ENCODE measurements at places on chromosomes 1 and 21. TPM values are rescaled to one million over a fixed set of nuclear protein-coding genes. Genes with fewer than 3 reads are reported as not detected.

RO60 gene
- polyA plus RNA-seq = 7.2 TPM

PTGS2 gene
- 0.22 TPM for polyA plus RNA-seq

SYTL1 gene
- 9.5 TPM for polyA plus RNA-seq

DNAJC28 gene
- polyA plus RNA-seq = 2.5 TPM

OR2T29 gene
- polyA plus RNA-seq = not detected

VWA5B1 gene
- polyA plus RNA-seq = 0.01 TPM

PPIE gene
- polyA plus RNA-seq = 60.4 TPM

NBPF4 gene
- 0.07 TPM for polyA plus RNA-seq

C1orf226 gene
- 13.6 TPM for polyA plus RNA-seq

ETV3L gene
- not detected for polyA plus RNA-seq

- no peak overlapping the region for H3K27ac ChIP-seq
- peaks cover 20% of the 10 kb centered on the region for H3K36me3 ChIP-seq
- H3K4me3 ChIP-seq = no peak overlapping the region
- no peaks in the 10 kb centered on the region for H3K4me1 ChIP-seq
Observed at GRCh38 chr1:229597877-229598276, 28.0 kb downstream of the TAF5L start.

DNA sequence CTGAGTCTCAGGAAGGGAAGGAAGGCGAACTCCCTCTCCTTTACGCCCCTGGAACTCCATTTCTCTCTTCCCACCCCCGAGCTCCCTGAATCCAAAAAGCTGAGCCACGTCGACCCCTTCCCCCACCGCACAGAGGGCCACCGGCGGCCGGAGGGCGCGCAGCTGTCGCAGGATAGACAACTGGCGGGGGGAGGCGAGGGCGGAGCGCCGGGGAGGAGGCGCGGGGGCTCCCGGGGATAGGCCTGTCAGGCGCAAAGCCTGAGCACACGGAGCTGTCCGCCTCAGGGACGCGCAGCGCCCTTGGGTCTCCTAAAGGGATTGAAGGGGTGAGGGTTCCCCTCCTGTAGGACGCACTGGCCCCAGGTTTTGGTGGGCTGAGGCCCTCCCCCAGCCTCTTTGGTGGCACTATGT is 752 bp upstream of the ACTA1 start:
- peak; percentile 9 for DNase-seq
- H3K27ac ChIP-seq = no peak overlapping the region
- no peak overlapping the region for H3K4me3 ChIP-seq
- H3K27me3 ChIP-seq = peaks cover 67% of the 10 kb centered on the region
- no peaks in the 10 kb centered on the region for H3K36me3 ChIP-seq
- no peaks in the 10 kb centered on the region for H3K4me1 ChIP-seq

GRCh38 chr1:186757851-186758250 is 70.9 kb upstream of the PLA2G4A start:
- no peaks in the 10 kb centered on the region for H3K4me1 ChIP-seq
- H3K27ac ChIP-seq = no peak overlapping the region
- no peaks in the 10 kb centered on the region for H3K27me3 ChIP-seq
- no peak overlapping the region for H3K4me3 ChIP-seq
- H3K36me3 ChIP-seq = no peaks in the 10 kb centered on the region

DNA sequence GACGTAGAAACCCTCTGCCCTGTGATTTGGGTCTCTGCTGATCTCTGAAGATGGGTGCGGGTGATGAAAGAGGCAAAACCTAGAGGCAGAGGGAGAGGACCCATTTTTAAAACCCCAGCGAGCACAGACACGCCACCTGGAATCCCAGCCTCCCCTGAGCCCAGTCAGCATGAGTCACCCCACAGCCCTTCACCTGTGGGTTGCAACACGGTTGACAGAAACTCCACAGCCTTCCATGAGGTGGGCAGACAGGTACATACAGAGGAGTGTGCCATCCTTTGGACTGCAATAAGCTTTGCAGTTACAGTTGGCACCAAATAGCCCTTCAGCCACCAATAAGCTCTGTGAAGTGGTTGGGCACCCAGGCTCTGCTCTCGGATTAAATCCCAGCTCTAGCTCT is 2.1 kb upstream of the GRHL3 start:
- peaks cover 10% of the 10 kb centered on the region for H3K4me1 ChIP-seq
- no peak overlapping the region for H3K27ac ChIP-seq
- DNase-seq = no peak
- no peak overlapping the region for H3K4me3 ChIP-seq

- no peak for DNase-seq
- H3K4me1 ChIP-seq = no peaks in the 10 kb centered on the region
- H3K4me3 ChIP-seq = no peak overlapping the region
- no peaks in the 10 kb centered on the region for H3K36me3 ChIP-seq
- H3K27ac ChIP-seq = no peak overlapping the region
Observed at GRCh38 chr1:61181067-61182038, 99.0 kb downstream of the NFIA start.

- DNase-seq = no peak
- no peaks in the 10 kb centered on the region for H3K4me1 ChIP-seq
- H3K27ac ChIP-seq = no peak overlapping the region
- no peaks in the 10 kb centered on the region for H3K27me3 ChIP-seq
- peaks cover 2% of the 10 kb centered on the region for H3K36me3 ChIP-seq
- no peak overlapping the region for H3K4me3 ChIP-seq
Observed at GRCh38 chr1:202498542-202498941, 150.0 kb downstream of the PPP1R12B start.

DNA sequence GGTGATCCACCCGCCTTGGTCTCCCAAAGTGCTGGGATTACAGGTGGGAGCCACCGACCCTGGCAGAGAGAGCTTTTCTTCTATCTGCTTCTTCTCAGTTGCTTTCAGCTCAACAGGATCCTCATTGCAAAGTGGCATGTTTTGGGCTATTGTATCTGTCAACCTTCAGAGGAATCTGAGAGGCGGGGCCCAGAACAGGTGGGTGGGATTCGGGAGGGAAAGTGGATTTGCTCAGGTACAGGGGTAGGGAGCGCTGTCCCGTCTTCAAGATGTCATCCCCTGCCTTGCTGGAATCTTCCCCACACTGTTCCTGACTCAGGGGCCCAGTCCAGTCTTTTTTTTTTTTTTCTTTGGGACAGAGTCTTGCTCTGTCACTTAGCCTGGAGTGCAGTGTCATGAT is 26.9 kb upstream of the RCC2 start:
- no peak overlapping the region for H3K4me3 ChIP-seq
- no peaks in the 10 kb centered on the region for H3K36me3 ChIP-seq
- no peaks in the 10 kb centered on the region for H3K27me3 ChIP-seq
- no peaks in the 10 kb centered on the region for H3K4me1 ChIP-seq
- no peak for DNase-seq
- H3K27ac ChIP-seq = no peak overlapping the region

GRCh38 chr1:84286071-84286470 is 15.4 kb upstream of the SAMD13 start:
- no peak for DNase-seq
- H3K27ac ChIP-seq = no peak overlapping the region
- no peaks in the 10 kb centered on the region for H3K4me1 ChIP-seq
- H3K36me3 ChIP-seq = no peaks in the 10 kb centered on the region
- H3K27me3 ChIP-seq = no peaks in the 10 kb centered on the region

GRCh38 chr1:41847733-41848132 is 71.0 kb downstream of the HIVEP3 start:
- no peaks in the 10 kb centered on the region for H3K36me3 ChIP-seq
- no peak for DNase-seq
- no peak overlapping the region for H3K4me3 ChIP-seq
- no peaks in the 10 kb centered on the region for H3K27me3 ChIP-seq

- H3K27me3 ChIP-seq = peaks cover 5% of the 10 kb centered on the region
- H3K36me3 ChIP-seq = no peaks in the 10 kb centered on the region
- H3K4me3 ChIP-seq = peak within 1 kb of the TSS; percentile 5
- H3K27ac ChIP-seq = no peak within 1 kb of the TSS
- peaks cover 3% of the 10 kb centered on the region for H3K4me1 ChIP-seq
- DNase-seq = no peak
Observed at GRCh38 chr1:99004861-99005442, at the start of gene PLPPR5. Gene PLPPR5 (minus strand): TSS chr1:99004861. CDS start chr1:99004671, 190 bp downstream.

DNA sequence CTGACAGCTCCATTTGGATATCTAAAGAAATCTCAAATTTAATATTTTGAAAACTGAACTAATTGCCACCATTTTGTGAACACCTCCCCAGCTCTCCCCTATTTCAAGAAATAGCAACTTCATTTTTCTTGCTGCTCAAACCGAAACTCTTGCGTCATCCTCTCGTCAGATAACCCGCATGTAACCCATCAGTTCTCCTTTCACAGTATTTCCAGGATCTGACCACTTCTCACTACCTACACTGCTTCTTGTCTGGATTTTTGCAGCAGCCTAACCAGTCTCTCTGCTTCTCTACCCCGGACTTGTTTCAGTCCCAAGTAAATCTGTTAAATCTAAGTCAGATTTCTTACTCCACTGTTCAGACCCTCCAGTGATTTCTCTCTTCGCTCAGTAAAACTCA is 75.6 kb downstream of the MTR start:
- peaks cover 11% of the 10 kb centered on the region for H3K36me3 ChIP-seq
- H3K27ac ChIP-seq = no peak overlapping the region
- no peaks in the 10 kb centered on the region for H3K4me1 ChIP-seq

GRCh38 chr1:190328361-190328760 is 149.3 kb downstream of the BRINP3 start:
- H3K36me3 ChIP-seq = no peaks in the 10 kb centered on the region
- no peak overlapping the region for H3K4me3 ChIP-seq
- H3K4me1 ChIP-seq = no peaks in the 10 kb centered on the region

GRCh38 chr1:171476829-171477228 is 8.5 kb upstream of the PRRC2C start:
- no peaks in the 10 kb centered on the region for H3K27me3 ChIP-seq
- no peaks in the 10 kb centered on the region for H3K36me3 ChIP-seq
- H3K27ac ChIP-seq = no peak overlapping the region
- DNase-seq = no peak
- H3K4me1 ChIP-seq = no peaks in the 10 kb centered on the region

DNA sequence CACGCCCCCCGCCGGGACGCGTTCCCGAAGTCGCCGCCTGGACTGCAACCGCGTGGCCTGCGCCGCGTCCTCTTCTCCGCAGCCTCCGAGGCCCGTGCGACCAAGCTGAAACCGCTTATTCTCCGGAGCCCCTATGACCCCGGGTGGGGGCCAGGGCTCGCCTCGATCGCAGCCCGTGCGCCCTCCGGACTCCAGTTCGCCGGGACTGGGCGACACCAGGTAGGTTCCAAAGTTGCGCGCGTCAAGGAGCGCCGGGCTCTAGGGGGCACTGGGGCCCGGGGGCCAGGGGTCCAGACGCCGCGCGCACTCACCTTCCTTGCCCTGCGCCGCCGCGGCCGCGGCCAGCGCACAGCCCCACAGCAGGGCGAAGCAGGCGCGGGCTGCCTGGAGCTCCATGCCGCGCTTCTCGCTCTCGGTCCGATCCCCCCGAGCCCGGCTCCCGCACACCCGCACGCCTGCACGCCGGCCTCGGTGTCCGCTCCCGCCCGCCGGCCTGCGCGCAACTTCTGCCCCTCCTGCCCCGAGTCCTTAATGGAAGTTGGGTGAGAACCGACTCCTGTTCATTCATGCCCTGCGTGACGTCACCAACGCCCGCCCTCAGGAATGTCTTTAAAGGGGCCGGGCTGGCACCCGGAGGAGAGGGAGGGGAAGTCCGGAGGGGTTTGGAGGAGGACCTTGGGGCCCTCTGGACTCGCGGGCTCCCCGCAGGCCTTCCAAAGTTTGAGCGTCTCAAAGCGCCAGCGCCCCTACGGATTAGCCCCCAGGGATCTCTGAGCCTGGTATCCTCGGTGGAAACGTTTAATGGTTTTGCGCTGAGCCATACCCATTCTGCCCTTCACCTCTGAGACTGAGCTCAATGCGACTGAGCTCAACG is at the start of gene EPHA2:
TSS of gene EPHA2 (minus strand) at position 533 of the 874 bp plus-strand sequence. CDS start at position 396, 137 bp downstream.
- no peaks in the 10 kb centered on the region for H3K27me3 ChIP-seq
- peak within 1 kb of the TSS; percentile 96 for H3K27ac ChIP-seq
- peak within 1 kb of the TSS; percentile 53 for H3K4me3 ChIP-seq
- H3K36me3 ChIP-seq = no peaks in the 10 kb centered on the region

GRCh38 chr1:28028873-28029654 is 59.3 kb downstream of the EYA3 start:
- H3K27me3 ChIP-seq = no peaks in the 10 kb centered on the region
- no peaks in the 10 kb centered on the region for H3K4me1 ChIP-seq
- no peak overlapping the region for H3K27ac ChIP-seq

- peak; percentile 62 for DNase-seq
- H3K27me3 ChIP-seq = peaks cover 12% of the 10 kb centered on the region
- H3K4me3 ChIP-seq = no peak overlapping the region
- no peak overlapping the region for H3K27ac ChIP-seq
- no peaks in the 10 kb centered on the region for H3K36me3 ChIP-seq
- H3K4me1 ChIP-seq = no peaks in the 10 kb centered on the region
Observed at GRCh38 chr1:33634806-33635205, 162.4 kb downstream of the ZSCAN20 start.

DNA sequence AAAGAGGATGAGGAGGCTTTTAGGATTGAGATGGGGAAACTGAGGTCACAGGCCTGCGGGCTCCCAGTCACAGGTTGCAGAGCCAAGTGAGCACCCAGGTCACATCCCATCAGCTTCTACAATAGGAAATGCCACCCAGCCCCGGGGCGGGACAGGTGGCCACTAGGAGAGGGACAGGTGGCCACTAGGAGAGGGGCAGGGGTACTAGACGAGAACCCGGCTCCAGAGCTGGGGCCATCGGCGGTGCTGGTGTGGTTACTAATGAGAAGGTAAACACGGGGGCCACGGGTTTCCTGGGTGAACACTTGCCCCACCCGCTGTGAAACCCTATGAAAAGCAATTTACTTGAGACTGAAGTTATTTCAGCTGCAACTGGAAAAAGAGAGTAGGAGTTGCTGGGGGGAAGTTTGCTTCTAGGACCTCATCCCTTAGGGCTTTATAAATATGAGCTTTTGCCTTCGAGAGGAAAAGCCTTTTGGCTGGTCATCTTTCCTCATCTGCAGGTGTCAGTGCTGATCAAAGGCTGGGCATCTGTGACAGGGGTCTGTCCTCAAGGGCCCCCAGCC is 52.5 kb downstream of the MRPL37 start:
- no peak for DNase-seq
- no peaks in the 10 kb centered on the region for H3K4me1 ChIP-seq
- H3K36me3 ChIP-seq = peaks cover 60% of the 10 kb centered on the region
- no peaks in the 10 kb centered on the region for H3K27me3 ChIP-seq
- H3K4me3 ChIP-seq = no peak overlapping the region

DNA sequence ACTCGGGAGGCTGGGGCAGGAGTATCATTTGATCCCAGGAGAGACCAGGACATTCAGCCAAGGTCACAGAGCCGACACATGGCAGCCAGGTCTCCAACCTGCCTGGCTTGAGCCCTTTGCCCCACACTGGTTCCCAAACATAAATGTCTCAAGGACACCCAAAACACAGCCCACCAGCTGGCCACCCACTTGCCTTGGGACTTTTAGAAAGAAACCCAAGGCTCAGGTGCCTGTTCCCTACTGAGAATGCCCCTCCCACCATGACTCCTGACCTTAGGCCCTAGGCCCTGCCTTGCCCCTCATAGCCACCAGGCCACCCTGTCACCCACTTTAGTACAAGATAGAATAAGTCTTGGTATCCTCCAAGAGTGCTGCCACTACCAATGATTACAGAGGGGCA is 41.9 kb upstream of the LRP8 start:
- no peaks in the 10 kb centered on the region for H3K36me3 ChIP-seq
- no peaks in the 10 kb centered on the region for H3K4me1 ChIP-seq
- no peak overlapping the region for H3K4me3 ChIP-seq
- H3K27ac ChIP-seq = no peak overlapping the region
- no peak for DNase-seq
- H3K27me3 ChIP-seq = no peaks in the 10 kb centered on the region

- H3K4me3 ChIP-seq = no peak overlapping the region
- no peak for DNase-seq
- H3K36me3 ChIP-seq = no peaks in the 10 kb centered on the region
- no peaks in the 10 kb centered on the region for H3K4me1 ChIP-seq
Observed at GRCh38 chr1:237411621-237412020, 369.6 kb downstream of the RYR2 start.

All from small intestine (tissue), 16 donors.